CD8-positive, alpha-beta memory T cell (primary cell): ENCODE measurements at places on chromosomes 4 and X. TPM values are rescaled to one million over a fixed set of nuclear protein-coding genes. Genes with fewer than 3 reads are reported as not detected.

- no peaks in the 10 kb centered on the region for H3K4me1 ChIP-seq
- H3K36me3 ChIP-seq = no peaks in the 10 kb centered on the region
- no peaks in the 10 kb centered on the region for H3K27me3 ChIP-seq
- H3K4me3 ChIP-seq = no peak overlapping the region
- DNase-seq = no peak
- no peak overlapping the region for H3K27ac ChIP-seq
These were observed 263.1 kb downstream of the SPRY1 start for GRCh38 chr4:123659730-123660129.

- H3K36me3 ChIP-seq = no peaks in the 10 kb centered on the region
- H3K4me1 ChIP-seq = no peaks in the 10 kb centered on the region
- no peak overlapping the region for H3K27ac ChIP-seq
- DNase-seq = no peak
- H3K4me3 ChIP-seq = no peak overlapping the region
These were observed 75.0 kb downstream of the EVC start for GRCh38 chr4:5785806-5786680.

- H3K27me3 ChIP-seq = no peaks in the 10 kb centered on the region
- DNase-seq = no peak
- H3K4me3 ChIP-seq = no peak overlapping the region
These were observed 284.8 kb upstream of the INTU start for GRCh38 chr4:127347936-127348335.

The MAGEA1 gene
- not detected for total RNA-seq

The NCAPG gene
- total RNA-seq = 48.2 TPM
